ENCODE measurements at places on chromosomes 16 and 17.

DNA sequence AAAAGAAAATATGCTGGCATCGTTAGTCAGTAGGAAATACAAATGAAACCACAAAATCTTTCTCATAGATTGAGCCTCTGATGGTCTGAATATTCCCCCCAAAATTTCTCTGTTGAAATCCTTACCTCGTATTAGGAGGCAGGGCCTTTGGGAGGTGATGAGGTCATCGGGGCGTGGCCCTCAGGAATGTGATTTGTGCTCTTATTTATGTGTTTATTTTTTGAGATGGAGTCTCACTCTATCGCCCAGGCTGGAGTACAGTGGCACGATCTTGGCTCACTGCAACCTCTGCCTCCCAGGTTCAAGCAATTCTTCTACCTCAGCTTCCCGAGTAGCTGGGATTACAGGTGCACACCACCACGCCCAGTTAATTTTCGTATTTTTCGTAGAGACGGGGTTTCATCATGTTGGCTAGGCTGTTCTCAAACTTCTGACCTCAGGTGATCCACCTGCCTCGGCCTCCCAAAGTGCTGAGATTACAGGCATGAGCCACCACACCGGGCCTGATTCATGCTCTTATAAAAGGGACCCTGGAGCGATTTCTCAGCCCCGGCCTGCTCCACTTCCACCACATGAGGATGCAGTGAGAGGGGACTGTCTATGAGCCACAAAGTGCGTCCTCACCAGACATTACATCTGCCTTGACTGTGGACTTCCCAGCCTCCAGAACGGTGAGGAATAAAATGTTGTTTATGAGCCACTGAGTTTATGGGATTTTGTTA is 53.1 kb downstream of the DNAH17 start:
- no peak for DNase-seq

- DNase-seq, result peak; percentile 2
Observed at GRCh38 chr16:65497571-65497970, 375.7 kb upstream of the CDH11 start.

- peak; percentile 14 for DNase-seq
Observed at GRCh38 chr16:22206842-22207714, 1.0 kb downstream of the EEF2K start.

- no peak for DNase-seq
Observed at GRCh38 chr16:52634528-52634927, 87.6 kb upstream of the TOX3 start.

GRCh38 chr17:17736205-17737183 is 55.2 kb downstream of the RAI1 start:
- no peak for DNase-seq

DNA sequence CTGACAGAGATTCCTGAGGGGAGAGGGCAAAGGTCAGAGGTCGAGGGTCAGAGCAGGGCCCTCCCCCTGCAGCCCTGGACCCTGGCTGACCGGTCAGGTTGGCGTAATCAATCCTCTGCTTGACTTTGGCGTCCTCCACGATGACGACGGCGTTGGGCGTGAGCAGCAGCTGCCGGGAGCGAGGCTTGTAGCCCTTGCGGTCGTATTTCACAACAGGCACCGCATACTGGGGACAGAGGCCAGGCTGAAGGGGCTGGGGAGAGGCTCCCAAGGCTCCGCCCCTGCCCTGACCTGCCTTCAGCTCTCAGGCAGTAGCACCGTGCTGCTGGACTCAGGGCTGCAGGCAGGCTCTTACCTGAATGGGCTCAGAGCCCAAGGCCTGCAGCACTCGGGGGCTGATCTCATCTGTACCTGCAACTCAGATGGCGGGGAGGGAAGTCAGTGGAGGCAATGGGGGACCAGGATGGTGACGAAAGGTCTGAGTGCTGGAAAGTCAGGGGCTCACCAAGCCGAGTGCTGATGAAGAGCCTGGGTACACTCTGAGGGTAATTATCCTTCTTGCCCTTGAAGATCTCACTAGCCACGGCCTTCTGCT is 12.0 kb upstream of the CRK start:
- DNase-seq, result no peak

GRCh38 chr16:70468776-70469525 is 14.6 kb downstream of the FCSK start:
- no peak for DNase-seq

Measured in kidney glomerular epithelial cell (primary cell).